HepG2 (cell line): ENCODE measurements at places on chromosomes 3 and 15. TPM values are rescaled to one million over a fixed set of nuclear protein-coding genes. Genes with fewer than 3 reads are reported as not detected.

DNA sequence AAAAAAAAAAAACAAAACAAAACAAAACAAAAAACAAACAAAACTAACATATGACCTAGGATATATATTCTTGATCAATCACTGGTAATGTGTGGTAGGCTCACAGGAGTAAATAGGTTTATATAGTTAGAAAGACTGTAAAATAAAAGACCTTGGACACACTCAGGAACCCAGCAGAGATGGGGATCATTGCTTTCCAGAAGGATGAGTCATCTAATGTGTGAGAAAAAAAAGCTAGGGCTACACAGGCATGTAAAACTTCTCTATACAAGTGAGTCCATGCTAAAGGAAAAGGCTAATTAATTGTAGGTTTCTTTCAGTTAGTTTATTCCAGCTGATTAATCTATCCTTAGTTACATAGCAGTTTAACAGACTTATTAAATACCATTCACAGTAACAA lies 710.3 kb upstream of the ARPP21 start:
- DNase-seq = no peak

DNA sequence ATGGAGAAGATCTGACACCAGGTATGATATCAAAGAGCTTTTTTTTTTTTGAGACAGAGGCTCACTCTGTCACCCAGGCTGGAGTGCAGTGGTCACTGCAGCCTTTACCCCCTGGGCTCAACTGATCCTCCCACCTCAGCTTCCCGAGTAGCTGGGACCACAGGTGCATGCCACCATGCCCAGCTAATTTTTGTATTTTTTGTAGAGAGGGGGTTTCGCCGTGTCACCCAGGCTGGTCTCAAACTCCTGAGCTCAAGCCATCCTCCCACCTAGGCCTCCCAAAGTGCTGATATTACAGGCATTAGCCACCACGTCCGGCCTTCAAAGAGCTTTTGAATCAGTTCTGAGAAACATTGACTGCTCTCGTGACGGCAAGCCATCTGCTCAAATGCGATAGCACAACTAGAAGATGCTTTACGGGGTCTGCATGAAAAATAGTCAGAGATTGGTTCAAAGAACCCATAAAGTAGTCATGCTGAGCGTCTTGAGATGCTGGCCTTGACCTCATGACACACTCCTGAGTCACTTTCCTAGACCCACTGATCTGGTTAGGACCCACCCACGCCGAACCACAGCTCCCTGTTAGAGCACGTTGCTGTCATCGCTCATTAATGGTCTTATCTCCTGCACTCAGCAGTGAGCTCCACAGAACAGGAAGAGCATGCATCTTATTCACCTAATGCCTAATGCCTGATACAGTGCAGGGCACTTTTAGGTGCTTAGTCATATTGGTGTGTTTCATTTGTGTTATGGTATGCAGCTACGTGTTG lies 57.0 kb upstream of the NR2F2 start:
- no peak for DNase-seq

DNA sequence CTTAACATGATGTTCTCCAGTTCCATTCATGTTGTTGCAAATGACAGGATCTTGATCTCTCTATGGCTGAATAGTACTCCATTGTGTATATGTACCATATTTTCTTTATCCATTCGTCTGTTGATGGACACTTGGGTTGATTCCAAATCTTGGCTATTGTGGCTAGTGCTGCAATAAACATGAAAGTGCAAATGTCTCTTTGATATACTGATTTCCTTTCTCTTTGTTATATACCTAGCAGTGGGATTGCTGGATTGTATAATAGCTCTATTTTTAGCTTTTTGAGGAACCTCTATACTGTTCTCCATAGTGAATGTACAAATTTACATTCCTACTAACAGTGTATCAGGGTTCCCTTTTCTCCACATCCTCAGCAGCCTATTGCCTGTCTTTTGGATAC lies 5.9 kb upstream of the RBP2 start:
- DNase-seq = no peak

- no peak for DNase-seq
These were observed 33.3 kb upstream of the TBC1D23 start for GRCh38 chr3:100227511-100227921.

GRCh38 chr15:91192690-91193377 lies 92.8 kb downstream of the SV2B start:
- DNase-seq = no peak

DNA sequence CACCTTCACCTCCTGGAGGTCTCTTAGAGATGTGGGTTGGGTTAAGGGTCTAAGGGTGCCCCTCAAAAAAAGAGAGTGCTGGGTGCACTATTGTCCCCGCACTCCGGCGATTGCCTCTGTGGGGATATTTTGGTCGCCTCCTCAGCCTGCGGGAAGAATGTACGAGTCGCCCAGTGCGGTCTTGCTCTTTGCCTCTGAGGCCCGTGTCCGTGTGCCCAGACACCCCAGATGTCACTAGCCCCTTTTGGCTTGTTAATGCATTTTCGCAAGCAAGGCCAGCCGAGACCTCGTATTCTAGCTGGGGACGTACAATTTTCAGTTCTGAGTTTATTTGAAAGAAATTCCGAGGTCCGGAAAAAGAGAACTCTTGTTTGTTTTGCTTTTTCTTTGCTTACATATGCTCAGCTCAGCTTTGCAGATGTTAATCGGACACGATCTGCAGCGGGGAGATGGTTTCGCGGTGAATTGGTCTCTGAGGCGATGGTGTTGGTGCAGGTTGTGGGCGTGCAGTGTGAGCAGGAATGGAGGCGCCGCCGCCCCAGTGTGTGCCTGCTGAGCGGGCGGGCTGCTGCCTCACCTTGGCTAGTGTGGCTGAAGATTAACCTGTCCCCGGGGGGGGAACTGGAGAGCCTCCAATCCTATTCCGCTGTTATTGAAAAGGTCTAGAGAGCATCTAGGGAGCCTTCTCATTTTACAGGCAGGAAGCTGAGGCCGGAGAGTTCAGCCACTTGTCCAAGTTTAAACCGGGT lies 1.4 kb downstream of the ST6GAL1 start:
- peak; percentile 78 for DNase-seq

GRCh38 chr3:196886144-196886543 lies 18.4 kb downstream of the SENP5 start:
- DNase-seq = no peak

The PPARG gene
- total RNA-seq = 13.9 and 14.4 TPM in 2 replicates

The ADCY5 gene
- total RNA-seq = not detected in 2 replicates
